SIG-M5 (cell line): ENCODE measurements at places on chromosomes 2 and 18.

DNA sequence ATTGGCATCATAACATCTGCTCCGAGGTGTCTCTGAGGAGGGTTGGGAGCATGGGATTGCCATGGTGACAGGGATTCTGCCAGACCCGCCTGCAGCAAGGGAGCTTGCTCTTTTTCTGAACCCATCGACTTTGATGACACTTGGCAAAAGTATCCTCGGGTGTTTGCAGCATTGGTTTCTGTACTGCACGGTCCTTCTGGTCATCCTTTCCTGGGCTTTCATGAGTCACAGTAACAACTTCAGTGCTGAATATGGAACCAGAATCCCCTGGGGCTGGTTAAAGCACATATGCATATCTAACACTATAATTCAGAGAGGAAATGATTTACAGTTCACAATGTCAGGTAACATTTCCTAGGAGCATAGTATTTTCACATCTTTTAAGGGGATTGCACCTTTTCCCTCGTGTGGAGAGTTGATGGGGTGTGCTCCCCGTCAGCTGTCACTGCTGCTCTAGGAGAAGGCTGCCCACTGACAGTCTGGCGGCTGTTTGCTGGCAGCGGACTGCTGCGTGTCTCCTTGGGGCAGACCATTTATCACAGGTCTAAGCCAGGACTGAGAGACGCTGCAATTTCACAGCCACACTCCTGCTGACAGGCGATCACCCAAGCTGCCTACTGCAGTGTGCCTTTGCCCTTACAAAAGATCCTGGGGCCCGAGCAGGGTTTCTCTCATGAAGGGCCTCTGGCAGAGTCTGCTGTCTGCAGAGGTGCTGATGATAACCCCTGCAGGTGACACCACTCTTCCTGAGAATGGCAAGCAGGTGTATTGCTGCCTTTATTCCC, 425.3 kb downstream of the THSD7B start:
- no peak for DNase-seq

GRCh38 chr2:119682578-119682977, 3.6 kb downstream of the TMEM177 start:
- no peak for DNase-seq

- DNase-seq: no peak
Measured at GRCh38 chr2:64626963-64627760, 26.6 kb downstream of the SERTAD2 start.

DNA sequence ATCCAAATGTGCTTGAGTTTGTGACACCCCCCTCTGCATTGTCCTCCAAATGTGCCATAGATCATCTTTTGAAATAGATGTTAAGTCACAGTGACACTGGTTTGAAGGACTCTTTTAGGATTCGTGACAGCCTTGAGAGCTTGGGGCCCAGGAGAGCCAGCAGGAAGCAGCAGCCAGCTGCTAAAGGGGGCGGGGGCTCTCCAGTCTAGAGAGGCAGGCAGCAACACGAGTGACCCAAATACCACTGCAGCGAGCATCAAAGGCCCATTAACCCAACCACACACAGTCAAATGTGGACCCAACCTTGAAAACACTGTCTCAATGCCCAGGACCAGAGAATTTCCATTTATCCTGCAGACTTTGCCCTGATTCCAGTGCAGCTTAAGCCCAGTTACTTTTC, 75.6 kb downstream of the ZBTB7C start:
- DNase-seq: no peak

- no peak for DNase-seq
Measured at GRCh38 chr2:145715601-145716000, 1195.7 kb upstream of the ZEB2 start.

DNA sequence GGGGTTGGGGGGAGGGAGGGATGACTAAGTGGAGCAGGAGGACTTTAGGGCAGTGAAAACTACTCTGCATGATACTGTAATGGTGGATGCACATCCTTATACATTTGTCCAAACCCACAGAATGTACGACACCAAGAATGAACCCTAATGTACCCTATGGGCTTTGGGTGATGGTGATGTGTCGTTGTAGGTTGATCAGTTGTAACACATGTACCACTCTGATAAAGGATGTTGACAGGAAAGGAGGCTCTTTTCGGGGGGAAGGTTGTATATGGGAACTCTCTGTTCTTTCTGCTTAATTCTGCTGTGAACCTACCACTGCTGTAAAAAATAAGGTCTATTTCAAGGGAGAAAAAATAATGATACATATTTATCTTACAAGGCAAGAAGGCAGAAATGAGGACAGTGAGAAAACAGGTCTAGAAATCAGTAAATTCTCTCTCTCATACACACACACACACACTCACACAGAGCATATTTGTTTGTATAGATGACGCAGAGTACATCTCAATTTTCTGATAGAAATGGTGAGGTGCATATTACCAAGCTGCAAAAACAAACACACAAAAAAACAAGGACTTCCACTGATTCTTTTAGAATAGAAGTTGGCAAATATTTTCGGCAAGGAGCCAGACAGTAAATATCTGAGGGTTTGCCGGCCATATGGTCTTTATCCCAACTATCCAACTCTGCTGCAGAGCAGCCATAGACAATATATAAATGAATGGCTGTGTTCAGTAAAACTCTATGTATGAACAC, 20.2 kb downstream of the FAM124B start:
- DNase-seq: no peak

GRCh38 chr18:55706898-55707297, 118.9 kb upstream of the TCF4 start:
- no peak for DNase-seq

- DNase-seq: no peak
Measured at GRCh38 chr2:147441182-147441581, 403.6 kb upstream of the ACVR2A start.

DNA sequence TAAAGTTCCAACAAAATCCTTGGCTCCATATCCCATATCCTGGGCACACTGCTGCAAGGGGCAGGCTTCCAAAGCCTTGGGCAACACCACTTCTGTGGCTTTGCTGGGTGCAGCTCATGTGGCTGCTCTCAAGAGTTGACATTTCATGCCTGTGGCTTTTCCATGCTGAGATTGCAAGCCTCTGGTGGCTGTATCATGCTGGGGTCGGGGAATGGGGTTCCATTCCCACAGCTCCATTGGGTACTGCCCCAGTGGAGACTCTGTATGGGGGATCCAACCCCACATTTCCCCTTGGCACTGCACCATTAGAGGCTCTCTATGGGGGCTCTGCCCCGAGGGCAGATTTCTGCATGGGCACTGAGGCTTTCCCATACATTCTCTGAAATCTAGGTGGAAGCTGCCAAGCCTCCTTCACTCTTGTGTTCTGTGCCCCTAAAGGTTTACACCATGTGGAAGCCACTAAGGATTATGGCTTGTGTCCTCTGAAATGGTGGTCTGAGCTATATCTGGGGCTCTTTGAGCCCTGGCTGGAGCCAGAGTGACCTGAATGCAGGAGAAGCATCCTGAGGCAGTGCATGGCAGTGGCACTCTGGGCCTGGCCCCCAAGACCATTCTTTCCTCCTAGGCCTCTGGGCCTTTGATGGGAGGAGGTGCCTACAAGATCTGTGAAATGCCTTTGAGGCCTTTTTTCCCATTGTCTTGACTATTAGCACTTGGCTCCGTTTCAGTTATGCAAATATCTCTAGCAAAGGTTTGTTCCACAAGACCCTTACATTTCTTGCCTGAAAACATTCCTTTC, 107.9 kb downstream of the PTGR3 start:
- DNase-seq: no peak

- no peak for DNase-seq
Measured at GRCh38 chr2:180063494-180064092, 56.5 kb upstream of the CWC22 start.

DNA sequence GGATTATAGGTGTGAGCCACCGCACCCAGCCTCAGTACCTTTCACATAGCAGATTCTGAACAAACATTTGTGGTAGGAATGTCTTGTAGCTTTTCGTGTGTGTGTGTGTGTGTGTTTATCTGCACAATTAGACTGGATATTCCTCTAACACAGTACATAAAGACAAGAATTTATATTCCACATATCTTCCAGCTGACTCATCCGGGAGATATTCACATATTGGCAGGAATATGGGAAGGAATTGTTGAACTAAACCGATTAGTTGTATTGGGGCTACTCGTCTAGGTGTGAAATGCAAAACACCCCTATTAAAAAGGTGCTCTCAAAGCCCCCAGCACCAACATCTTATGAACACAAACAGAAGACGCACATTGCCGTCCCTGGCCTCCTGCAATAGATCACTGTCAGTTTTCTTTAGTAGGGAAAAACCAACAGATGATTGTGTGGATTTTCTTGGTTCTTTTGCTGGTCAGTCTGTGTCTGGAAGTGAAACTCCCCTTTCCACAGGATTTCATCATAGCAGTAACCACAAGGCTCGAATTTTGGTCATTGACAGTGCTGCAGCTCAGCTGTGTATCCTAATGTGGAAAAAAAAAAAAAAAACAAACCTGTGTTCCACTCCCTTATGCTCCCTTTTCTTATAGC, 208.5 kb upstream of the ACVR2A start:
- no peak for DNase-seq

DNA sequence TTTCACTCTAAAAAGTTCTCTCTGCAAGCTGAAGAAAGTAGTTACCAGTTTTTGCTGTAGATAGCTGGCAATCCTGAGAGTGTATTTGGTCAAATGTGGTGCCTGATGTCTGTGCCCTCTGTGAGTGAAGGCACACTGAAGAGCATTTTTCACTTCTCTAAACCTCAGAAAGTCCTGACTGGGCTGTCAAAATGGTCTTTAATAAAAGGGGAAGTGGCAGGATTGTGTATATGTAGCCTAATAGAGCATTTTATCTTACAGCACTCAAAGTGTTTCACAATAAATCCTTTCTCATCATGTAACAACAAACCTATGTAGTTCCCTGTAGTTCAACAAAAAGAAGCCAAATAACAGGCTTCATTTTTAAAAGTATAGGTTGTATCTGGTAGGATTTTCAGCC, 1552.3 kb upstream of the SLC39A10 start:
- peak; percentile 92 for DNase-seq

- DNase-seq: no peak
Measured at GRCh38 chr18:73881396-73881917, 266.2 kb downstream of the FBXO15 start.
